Stimulated activated CD8-positive, alpha-beta memory T cell treated with anti-CD3 and anti-CD28 coated beads, Interleukin-4, amount 100 ng/mL, for 1 hour (primary cell): ENCODE measurements at places on chromosomes 4 and X.

GRCh38 chr4:74014332-74014731, 15.9 kb upstream of the CXCL5 start:
- DNase-seq: no peak

DNA sequence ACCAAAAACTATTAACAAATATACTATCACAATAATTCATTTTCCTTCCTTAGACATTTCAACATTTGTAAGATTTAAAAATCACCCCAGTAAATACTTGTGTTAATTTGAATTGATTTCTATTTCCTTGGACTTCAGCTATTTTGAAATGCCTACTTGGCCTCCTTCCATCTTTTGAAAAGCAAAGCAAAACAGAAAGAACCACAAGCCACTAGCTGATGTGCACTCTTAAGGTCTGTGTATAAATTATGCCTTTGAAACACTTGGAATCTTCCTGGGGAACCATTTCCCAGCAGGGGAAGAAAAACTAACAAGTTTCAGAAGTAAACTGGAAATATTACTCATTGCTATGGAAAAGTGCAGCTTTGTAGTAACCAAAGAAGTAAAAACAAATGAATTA, 139.8 kb downstream of the CLCN4 start:
- DNase-seq: no peak

DNA sequence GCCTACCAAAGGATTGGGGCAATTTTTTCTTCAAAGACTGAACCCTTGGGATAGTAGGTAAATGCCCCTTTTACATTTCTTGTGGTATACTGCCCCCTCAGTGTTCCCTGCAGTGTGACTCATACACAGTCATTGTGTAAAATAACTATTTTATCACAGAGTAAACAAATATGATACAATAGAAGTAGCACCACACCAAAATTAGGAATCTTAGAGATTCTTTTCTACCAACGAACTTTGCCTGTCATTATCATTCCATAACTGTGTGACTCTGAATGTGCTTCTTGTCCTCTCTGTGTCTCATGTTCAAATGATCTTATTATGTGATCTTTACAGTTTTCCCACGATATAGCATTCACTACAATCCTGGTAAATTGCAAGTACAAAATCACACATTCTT, 517.0 kb downstream of the ZIC3 start:
- DNase-seq: no peak

DNA sequence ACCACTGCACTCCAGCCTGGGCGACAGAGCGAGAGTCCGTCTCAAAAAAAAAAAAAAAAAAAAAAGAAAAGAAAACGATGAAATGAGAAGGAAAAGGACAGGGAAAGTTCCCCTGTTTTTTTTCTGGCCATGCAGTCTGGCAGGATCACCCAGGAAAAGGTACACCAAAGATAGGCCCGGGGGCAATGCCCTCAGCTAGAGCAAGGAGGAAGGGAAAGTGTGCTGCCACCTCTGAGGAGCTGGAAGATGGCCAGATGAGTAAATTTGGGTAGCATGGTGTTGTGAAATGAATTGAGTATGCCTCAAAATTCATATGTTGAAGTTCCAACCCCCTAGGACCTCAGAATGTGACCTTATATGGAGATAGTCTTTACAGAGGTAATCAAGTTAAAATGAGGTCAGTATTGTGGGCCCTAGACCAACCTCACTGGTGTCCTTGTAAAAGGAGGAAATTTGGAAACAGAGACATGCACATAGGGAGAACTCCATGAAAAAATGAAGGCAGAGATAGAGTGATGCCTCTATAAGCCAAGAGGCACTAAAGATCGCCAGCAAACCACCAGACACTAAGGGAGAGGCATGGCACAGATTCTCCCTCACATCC, 28.9 kb downstream of the MAOB start:
- DNase-seq: no peak

DNA sequence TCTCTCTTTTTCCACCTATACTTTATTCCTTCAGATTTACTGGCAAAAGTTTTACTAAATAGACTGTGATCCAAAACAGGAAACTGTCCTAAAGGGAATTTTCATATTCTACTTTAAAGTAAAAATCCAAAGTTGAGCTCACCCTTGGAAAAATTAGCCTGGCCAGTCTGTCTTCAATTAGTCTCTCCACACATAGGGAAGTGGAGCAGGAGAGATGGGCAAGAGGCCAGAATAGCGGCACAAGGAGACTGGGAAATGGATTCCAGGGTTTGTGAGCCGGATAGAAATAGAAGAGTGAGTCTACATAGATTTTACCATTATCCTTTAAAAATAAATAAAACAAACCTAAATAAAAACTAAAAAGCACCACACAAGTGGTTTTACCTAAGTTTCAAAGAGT, 16.2 kb upstream of the FRMD7 start:
- no peak for DNase-seq

- DNase-seq: no peak
Observed at GRCh38 chrX:11663875-11664210, 1.9 kb downstream of the ARHGAP6 start.
